ENCODE measurements at places on chromosomes 4 and X. TPM values are rescaled to one million over a fixed set of nuclear protein-coding genes. Genes with fewer than 3 reads are reported as not detected.

- peak; percentile 19 for DNase-seq
Measured at GRCh38 chr4:60948008-60948407, 252.1 kb upstream of the ADGRL3 start.

DNA sequence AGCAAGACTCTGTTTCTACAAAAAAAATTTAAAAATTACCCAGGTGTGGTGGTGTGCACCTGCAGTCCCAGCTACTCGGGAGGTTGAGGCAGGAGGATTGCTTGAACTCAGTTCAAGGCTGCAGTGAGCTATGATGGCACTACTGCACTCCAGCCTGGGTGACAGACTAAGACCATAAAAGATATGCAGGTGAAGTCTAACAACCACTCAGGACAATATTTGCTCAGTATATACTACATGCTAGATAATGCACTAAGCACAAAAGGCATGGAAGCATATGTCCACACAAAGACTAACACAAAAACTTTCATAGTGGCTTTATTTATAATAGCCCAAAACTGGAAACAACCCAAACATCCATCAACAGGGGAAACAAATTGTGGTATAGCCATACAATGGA, 57.7 kb upstream of the TXK start:
- no peak for DNase-seq

Gene PAGE1
- not detected for polyA plus RNA-seq

Gene BEX2
- polyA plus RNA-seq = 0.32 TPM

Data from fibroblast of lung (primary cell).